Mammary microvascular endothelial cell (primary cell): ENCODE measurements at places on chromosomes 4 and X. TPM values are rescaled to one million over a fixed set of nuclear protein-coding genes. Genes with fewer than 3 reads are reported as not detected.

The ENPEP gene
- under 0.01 TPM in 1 of 2 replicates, not detected in the other for total RNA-seq

The EVC2 gene
- total RNA-seq, result 2.5 TPM in 2 replicates

The HTN3 gene
- total RNA-seq, result not detected in 2 replicates

The SLC10A7 gene
- total RNA-seq, result 5.7 and 7.3 TPM in 2 replicates

The MAGEA2B gene
- not detected in 2 replicates for total RNA-seq

The MFAP3L gene
- 0.34 and 1.9 TPM in 2 replicates for total RNA-seq

The CENPVL2 gene
- total RNA-seq, result not detected in 2 replicates

The MAGEA1 gene
- not detected in 2 replicates for total RNA-seq

The MAGEA4 gene
- total RNA-seq, result not detected in 2 replicates

The RHOXF2B gene
- total RNA-seq, result not detected in 2 replicates

The CLDN2 gene
- total RNA-seq, result not detected in 2 replicates

The ODAPH gene
- not detected in 2 replicates for total RNA-seq

The MAPK10 gene
- 0.07 TPM in 1 of 2 replicates, not detected in the other for total RNA-seq

The CENPE gene
- 19.1 and 19.4 TPM in 2 replicates for total RNA-seq

The ERAS gene
- total RNA-seq, result not detected in 2 replicates

The ZNF157 gene
- total RNA-seq, result not detected in 2 replicates

The GATA1 gene
- total RNA-seq, result not detected in 2 replicates

The PPP2R2C gene
- total RNA-seq, result not detected in 2 replicates
